Omental fat pad (tissue), 4 donors: ENCODE measurements at places on chromosomes 13 and 19.

DNA sequence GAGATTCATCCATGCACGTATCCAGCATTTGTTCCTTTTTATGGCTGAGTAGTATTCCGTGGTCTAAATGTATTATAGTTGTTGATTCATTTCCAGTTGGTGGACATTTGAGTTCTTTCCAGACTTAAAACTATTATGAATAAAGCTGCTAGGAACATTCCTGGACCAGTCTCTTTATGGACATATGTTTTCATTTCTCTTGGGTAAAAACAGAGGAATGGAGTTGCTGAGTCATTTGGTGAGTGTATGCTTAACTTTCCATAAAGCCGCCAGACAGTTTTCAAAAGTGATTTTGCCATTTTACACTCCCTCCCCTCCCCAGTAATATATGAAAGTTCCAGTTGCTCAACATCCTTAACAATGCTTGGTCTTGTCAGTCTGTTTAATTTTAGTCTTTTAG, 116.4 kb downstream of the TSHZ3 start:
- DNase-seq: no peak

GRCh38 chr13:43915451-43915850, 35.7 kb downstream of the LACC1 start:
- DNase-seq: no peak

DNA sequence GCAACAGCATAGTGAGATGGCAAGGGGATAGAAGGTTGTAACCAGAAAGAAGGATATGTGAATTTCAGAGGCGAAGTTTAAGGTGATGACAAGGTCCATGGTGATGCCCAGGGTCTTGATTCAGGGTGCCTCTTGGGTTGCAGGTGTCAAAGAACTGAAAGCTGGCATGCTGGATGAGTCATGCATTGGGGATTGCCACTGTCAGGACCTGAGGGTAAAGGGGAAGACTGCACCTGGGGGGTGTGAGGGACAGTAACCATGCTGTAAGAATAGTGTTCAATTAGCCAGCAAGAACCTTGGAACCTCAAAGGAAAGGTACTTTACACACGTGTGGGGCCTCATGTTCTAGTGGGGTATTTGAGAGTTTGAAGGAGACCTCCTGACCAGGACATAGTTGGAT, 279.6 kb downstream of the SLC7A1 start:
- DNase-seq: no peak

DNA sequence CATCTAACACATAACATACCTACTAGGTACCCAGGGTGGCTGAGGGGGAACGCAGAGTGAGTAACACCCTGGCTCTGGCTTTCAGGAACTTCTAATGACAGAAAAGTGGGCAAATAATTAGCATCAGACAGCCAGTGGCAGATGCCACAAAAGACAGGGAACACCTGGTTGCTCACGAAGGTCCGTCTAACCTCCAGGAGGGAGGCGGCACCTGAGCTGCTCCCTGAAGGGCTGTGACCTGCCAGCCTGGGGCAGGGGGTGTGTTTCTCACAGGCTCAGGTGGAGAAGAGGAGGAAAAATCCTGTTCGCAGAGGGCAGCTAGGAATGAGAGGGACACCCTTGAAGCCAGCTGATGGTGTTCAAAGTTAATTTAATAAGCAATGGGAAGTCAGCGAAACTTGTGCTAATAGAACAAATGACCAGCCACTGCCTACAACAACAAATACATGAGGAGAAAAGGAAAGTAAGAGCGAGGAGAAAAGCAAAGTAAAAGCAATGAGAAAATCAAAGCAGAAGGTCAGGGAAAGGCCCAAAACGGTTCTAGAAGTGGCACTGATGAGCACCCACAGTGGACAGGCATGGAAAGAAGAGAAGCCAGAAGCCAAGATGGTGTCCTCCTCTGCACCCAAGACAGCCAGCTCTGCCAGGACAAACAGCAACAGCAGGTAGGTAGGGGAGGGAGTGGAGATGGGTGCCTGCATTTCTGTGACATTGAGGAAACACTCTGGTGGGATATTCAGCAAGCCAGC, 87.3 kb downstream of the STK24 start:
- no peak for DNase-seq

- DNase-seq: no peak
Measured at GRCh38 chr19:3648037-3648905, 21.7 kb upstream of the CACTIN start.

DNA sequence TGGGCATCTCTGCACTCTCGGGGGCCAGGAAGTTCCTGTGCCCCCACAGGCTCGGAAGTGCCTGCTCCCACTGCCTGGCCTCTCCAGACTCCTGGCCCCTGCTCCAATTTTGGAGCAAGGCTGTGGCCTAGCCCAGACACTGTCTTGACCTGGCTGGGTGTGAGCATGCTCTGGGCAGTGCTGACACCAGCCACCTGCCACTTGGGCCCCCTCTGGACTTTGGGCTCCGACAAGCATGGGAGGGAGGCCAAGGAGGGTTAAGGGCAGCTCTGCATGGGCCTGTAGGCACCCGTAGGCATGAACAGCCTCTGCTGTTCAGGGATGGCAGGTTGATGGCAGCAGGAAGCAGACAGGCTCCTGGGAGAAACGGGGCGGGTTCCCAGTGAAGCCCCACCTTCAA, 26.0 kb upstream of the RBM26 start:
- DNase-seq: no peak

- DNase-seq: peak; percentile 98
Measured at GRCh38 chr19:18450931-18451836, 13.3 kb upstream of the ISYNA1 start.
